ENCODE measurements at places on chromosomes 11 and 22.

- DNase-seq, result peak; percentile 81
Observed at GRCh38 chr11:65354265-65355012, at the start of gene TIGD3. TIGD3 (plus strand) TSS chr11:65354751; CDS start chr11:65355809, 1,058 bp downstream.

DNA sequence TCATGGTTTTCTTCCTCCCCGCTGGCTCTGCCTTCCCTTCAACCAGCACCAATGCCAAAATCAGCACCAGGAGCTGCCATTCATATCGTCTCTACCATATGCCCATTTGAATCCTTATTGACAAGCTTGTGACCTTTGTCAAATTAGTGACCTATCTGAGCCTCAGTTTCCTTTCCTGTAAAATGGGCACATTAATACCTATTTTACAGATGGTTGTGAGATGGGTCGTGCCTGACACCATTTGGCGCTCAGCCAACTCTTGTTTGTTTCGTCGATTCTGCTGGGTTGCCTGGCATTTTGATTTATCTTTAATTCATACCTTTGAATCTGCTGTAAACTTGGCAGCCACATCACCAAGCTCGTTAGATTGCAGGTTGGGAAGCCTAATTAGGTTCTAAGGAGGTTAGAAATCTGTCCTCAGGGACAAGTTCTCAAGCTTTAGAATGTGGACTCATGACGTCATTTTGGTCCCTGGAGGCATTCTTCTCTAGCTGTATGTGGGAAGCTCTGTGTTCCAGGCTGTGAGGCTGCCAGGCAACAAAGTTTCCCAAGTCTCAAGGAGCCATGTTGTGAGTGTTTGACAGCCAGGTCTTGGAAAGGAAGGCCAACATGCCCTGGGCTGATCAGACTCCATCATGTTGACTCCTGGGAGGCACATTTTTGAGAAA, 61.0 kb downstream of the RPS6KA4 start:
- no peak for DNase-seq

- DNase-seq, result no peak
Observed at GRCh38 chr11:31957674-31958073, 133.2 kb upstream of the RCN1 start.

DNA sequence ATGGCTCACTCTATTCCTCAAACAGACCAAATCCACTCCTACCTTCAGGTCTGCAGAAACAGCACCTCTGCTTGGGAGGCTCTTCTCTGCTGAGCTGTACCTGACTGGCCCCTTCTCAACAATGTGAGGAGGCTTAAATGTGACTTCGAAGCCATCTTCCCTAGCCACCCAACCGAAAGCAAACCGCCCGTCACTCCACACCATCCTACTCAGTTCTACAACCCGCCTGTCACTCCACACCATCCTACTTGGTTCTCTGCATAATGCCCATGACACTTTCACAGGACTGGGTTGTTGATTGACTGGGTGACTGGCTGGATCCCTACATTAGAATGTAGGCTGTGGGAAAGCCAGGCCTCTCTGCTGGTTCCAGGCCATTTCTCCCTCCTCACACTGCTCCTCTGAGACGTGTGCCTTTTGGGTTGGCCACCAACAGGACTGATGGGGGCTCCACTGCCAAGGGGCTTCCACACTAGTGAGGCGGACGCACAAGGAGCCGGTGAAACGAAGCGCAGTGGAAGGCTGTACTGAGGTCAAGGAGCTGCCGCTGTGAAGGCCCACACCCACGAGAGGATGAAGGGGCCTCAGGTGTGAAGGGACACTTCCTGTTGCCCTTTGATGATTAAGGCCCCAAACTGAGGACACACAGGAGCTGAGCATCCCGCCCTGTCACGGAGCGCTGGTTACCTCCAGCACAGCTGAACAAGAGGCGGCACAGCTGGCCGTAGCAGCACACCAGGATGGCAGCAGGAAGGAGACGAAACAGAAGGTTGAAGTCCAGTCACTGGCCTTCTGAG, 47.5 kb upstream of the SPATA19 start:
- no peak for DNase-seq

- DNase-seq, result no peak
Observed at GRCh38 chr11:123439616-123440015, 9.5 kb downstream of the GRAMD1B start.

GRCh38 chr11:66728038-66728692, 851 bp downstream of the SPTBN2 start:
- no peak for DNase-seq

- DNase-seq, result no peak
Observed at GRCh38 chr11:8250981-8251615, 12.6 kb downstream of the LMO1 start.

DNA sequence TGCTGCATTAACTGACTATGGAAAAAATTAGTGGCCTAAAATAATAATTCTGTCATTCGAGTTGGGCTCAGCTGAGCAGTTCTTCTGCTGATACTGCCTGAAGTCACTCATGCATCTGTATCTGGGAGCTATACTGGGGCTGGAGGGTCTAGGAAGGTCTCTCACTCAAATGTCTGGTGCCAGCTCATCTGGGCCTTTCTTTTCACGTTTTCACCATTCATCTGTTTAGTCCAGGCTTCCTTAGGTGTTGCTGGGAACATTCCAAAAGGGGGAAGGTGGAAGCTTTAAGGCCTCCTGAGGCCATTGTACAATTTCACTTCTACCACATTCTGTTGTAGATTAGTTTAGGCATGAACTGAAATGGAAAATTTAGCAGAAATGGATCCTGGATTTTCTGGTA, 28.0 kb downstream of the YAP1 start:
- no peak for DNase-seq

DNA sequence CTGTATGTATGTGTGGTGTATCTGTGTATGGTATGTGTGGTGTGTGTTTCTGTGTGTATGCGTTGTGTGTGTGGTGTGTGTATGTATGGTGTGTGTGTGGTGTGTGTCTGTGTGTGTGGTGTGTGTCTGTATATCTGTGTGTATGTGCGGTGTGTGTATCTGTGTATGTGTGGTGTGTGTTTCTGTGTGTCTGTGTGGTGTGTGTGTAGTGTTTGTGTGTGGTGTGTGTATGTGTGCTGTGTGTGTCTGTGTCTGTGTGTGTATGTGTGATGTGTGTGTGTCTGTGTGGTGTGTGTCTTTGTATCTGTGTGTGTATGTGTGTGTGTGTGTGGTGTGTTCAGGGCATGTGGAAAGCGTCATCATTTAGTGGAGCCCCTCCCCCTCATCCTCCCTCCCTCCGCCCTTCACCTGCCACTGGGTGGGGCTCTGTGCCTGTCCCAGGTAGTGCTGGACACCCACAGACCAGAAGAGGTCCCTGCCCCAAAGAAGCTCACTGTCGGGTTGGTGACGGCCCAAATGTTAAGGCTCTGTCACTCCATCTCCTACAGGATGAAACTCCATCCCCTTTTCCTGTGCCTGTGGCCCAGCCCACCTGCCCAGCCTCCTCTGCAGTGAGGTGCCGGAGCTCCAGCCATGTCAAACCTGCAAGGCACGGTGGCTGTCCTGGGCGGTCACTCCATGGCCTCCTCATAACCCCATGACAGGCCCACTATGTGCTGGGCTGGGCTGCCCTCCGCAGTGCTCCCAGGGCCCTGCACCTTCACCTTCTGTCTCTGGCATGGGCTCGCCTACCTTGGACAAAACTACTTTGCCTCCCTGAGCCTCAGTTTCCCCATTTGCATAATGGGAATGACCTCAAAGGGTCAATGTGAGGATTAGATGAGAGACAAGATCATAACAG, 23.4 kb upstream of the SHISAL1 start:
- DNase-seq, result no peak

- DNase-seq, result no peak
Observed at GRCh38 chr11:79481795-79482194, 41.0 kb upstream of the TENM4 start.

- no peak for DNase-seq
Observed at GRCh38 chr22:48639021-48639795, 1188.5 kb downstream of the BRD1 start.

GRCh38 chr11:60874421-60875365, 7.4 kb downstream of the ZP1 start:
- no peak for DNase-seq

- DNase-seq, result no peak
Observed at GRCh38 chr22:50599816-50600455, 657 bp upstream of the MAPK8IP2 start.

DNA sequence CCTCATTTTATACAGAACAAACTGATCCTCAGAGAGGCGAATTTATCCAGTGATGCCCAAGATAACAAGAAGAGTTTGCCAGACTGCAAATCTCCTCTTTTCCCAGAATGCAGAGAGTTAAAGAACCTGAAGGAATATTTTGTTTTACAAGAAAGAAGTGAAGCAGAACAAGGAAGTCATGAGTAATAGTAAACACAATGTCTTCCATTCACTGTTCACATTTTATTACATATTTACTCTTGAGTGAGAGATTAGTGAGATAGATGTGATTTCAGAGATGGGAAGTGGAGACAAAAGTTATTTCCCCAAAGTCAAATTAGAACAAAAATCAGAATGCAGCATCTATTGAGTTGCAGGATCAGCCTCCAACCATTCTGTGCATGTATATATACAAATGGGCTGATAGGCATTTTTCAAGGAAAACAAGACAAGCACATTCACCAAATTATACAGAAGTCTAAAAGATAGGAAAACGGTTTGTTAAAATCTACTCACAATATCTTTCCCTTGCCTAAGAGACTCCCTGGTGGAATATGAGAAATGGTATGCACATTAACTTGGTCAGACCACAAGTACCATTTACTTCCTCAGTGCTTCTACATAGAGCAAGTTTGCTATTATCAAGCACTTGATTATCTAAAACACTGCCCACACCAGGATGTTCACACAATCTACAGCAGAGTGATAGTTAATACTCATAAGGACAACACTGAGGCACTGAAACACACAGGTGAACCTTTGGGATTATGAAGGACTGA, 12.0 kb downstream of the GUCY1A2 start:
- DNase-seq, result no peak

DNA sequence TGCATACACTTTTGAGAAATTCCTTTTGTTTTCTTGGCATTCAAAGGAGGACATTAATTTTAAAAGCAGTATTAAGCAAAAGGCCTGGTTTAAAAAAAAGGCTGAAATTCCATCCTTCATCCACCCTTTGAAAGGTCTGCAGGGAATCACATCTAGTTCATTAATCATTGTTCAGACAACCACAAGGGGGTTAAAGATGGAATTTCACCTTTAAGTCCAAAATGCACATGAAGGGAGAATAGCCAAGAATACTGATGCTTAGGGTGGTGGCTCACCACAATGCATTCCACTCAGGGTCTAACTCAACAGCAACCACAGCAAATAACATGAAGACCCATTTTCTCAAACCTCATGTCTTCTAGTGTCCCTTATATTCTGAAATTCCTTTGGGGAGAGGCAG, 256.9 kb downstream of the CADM1 start:
- DNase-seq, result no peak

- no peak for DNase-seq
Observed at GRCh38 chr11:133215596-133216230, 316.6 kb downstream of the OPCML start.

GRCh38 chr11:81644239-81644840, 1089.3 kb downstream of the FAM181B start:
- no peak for DNase-seq

DNA sequence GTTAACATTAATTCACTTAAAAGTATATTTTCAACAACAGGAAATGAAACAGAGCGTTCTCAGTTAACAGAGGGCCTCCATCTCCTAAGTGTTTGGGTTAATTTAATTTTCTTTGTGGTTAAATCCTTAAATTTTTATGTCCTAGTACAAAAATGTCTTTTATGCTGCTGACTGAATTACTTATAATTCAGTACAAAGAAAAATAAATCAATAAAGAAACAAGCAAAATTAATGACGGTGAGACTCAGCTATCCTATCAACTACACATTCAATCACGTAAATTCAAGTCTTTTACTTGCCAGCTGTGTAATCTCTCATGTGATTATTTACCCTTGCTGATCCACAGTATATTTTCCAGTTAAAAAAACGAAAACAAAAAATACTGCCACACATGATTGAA, 81.4 kb downstream of the BBOX1 start:
- DNase-seq, result no peak

GRCh38 chr11:96127596-96127959, 203.7 kb upstream of the MTMR2 start:
- DNase-seq, result no peak

DNA sequence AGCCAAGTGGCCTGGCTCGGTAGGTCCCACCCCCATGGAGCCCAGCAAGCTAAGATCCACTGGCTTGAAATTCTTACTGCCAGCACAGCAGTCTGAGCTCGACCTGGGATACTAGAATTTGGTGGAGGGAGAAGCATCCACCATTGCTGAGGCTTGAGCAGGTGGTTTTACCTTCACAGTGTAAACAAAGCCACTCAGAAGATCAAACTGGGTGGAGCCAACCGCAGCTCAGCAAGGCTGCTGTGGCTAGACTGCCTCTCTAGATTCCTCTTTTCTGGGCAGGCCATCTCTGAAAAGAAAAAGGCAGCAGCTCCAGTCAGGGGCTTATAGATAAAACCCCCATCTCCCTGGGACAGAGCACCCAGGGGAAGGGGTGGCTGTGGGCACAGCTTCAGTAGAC, 22.3 kb upstream of the OR5B21 start:
- no peak for DNase-seq

- no peak for DNase-seq
Observed at GRCh38 chr22:44735518-44736428, 16.6 kb upstream of the ARHGAP8 start.

- peak; percentile 34 for DNase-seq
Observed at GRCh38 chr11:85694385-85694980, 8.5 kb upstream of the CCDC89 start.

DNA sequence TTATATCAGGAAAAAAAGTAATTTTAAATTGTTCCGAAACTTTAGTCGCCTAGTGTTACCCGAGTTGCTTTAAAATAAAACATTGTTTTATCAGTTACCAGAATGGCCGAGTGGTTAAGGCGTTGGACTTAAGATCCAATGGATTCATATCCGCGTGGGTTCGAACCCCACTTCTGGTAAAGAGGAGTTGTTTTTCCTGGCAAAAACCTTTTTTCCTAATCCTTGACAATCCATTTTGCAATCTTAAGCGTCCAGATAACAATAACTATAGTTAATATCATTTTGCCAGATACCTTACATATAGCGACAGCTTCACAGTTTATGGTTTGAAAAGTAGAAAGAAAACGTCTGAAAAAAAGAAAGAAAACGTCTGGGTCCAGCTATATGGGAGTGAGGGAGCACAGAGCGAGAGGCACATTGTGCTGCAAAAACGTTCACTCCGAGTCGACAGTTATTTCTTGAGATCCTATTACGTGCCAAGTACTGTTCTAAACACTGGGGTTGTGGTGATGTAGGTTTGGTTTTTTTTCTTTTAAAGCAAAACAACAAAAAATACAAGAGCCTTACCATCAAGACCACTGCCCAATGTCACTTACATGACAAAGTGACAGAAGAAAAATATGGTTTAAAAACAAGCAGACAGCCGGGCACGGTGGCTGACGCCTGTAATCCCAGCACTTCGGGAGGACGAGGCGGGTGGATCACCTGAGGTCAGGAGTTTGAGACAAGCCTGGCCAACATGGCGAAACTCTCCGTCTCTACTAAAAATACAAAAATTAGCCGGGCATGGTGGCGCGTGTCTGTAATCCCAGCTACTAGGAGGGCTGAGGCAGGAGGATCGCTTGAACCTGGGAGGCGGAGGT, 40.6 kb downstream of the OR4D9 start:
- peak; percentile 78 for DNase-seq

GRCh38 chr22:24428751-24429410, 1.5 kb downstream of the ADORA2A start:
- no peak for DNase-seq

Data from AG09319 (cell line).